A549 treated with Mapracorat at 1 μM for 4 hours (cell line): ENCODE measurements at places on chromosomes 1 and 21. TPM values are rescaled to one million over a fixed set of nuclear protein-coding genes. Genes with fewer than 3 reads are reported as not detected.

INSRR gene
- not detected in 5 replicates for total RNA-seq

DDAH1 gene
- 6.4 to 7.4 TPM (median 7.2 TPM) in 5 replicates for total RNA-seq

TMPRSS15 gene
- total RNA-seq = not detected in 5 replicates

TRNP1 gene
- total RNA-seq = 182 to 277 TPM (median 266 TPM) in 5 replicates
